ENCODE measurements at places on chromosomes 13 and 19. TPM values are rescaled to one million over a fixed set of nuclear protein-coding genes. Genes with fewer than 3 reads are reported as not detected.

The KLHL26 gene
- 4.6 TPM for total RNA-seq

The SHANK1 gene
- total RNA-seq, result 13.0 TPM

The PSG11 gene
- not detected for total RNA-seq

The DNAAF3 gene
- total RNA-seq, result 0.75 TPM

The MARCHF2 gene
- 89.2 TPM for total RNA-seq

The HSPB6 gene
- total RNA-seq, result 49.6 TPM

The ZNF574 gene
- total RNA-seq, result 12.4 TPM

The IGFL3 gene
- not detected for total RNA-seq

The CELF5 gene
- total RNA-seq, result not detected

The CYP2A13 gene
- not detected for total RNA-seq

The ICAM5 gene
- 1.8 TPM for total RNA-seq

The GARIN5A gene
- not detected for total RNA-seq

The CCNE1 gene
- total RNA-seq, result 5.6 TPM

The PSMC4 gene
- total RNA-seq, result 166 TPM

The INAFM1 gene
- total RNA-seq, result 3.1 TPM
